ENCODE measurements at places on chromosomes 16 and 17.

DNA sequence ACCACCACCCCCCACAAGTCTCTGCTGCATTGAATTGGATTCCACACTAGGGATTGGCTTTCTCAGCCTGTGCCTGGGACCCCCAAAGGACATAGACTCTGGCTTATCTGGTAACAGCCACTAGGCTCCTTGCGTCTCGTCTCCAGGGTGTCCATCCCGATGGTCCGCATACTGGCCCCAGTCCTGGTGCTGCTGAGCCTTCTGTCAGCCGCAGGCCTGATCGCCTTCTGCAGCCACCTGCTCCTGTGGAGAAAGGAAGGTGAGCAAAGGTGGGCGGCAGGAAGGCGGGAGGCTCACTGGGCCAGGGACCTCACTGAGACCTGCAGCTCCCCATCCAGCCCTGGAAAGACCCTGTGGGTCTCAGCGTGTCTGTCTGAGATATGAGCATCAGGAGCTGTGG, 8.1 kb downstream of the CD300LG start:
- no peak for DNase-seq

GRCh38 chr16:4098501-4098900, 17.7 kb downstream of the ADCY9 start:
- no peak for DNase-seq

- DNase-seq, result no peak
Measured at GRCh38 chr17:28865946-28866752, 11.3 kb downstream of the ERAL1 start.

DNA sequence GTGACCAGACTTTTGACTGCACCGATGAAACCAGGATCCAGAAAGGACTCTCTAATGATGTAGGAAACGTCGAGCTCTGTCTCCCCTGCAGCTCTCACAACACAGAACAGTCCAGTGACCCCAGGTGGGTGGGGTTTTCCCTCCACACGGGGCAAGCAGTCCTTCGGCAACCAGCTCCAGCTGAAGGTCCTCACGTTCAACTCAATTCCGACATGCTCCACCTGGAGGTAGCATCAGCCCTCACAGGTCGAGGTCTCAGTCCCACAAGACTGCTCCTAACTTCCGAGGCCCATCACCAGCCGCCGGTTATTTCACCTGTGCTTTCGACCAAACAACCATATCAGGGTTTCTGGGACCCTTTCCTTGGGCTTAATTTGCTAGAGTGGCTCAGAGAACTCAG, 28.2 kb downstream of the ITGAE start:
- no peak for DNase-seq

Data from cortex of kidney (tissue), 1 donor.